Inflammatory macrophage (primary cell): ENCODE measurements at places on chromosomes 2 and 18.
A peak's percentile ranks its signal among the peaks of the same experiment; 100 is the strongest.

GRCh38 chr2:151265991-151266390 lies 4.3 kb upstream of the RBM43 start:
- DNase-seq, result no peak

DNA sequence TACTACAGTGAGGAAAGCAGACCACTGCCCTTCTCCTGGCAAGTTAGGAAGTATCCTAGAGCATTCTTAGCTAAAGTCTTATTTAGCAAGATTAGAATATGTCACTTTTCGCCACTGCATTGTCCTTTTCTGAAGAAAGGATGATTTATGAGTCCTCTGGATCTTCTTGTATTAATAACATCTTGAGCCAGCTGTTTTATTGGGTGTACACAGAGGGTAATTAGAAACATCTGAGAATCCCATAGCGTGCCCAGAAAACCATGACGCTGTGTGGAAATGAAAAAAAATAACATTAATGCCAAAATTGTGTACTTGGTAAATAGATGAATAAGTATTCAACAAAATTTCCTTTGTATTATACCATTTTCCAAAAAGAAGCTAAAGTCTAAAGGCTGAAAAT lies 198.7 kb downstream of the LTBP1 start:
- DNase-seq, result no peak

GRCh38 chr2:160321006-160321405 lies 120.9 kb upstream of the ITGB6 start:
- peak; percentile 27 for DNase-seq

GRCh38 chr18:4605212-4605611 lies 150.1 kb upstream of the DLGAP1 start:
- no peak for DNase-seq

GRCh38 chr2:55891671-55892094 lies 31.9 kb downstream of the EFEMP1 start:
- no peak for DNase-seq

GRCh38 chr2:121816797-121817196 lies 61.3 kb downstream of the TSN start:
- no peak for DNase-seq

- DNase-seq, result peak; percentile 26
These were observed 14.7 kb downstream of the ROCK2 start for GRCh38 chr2:11329776-11330175.

DNA sequence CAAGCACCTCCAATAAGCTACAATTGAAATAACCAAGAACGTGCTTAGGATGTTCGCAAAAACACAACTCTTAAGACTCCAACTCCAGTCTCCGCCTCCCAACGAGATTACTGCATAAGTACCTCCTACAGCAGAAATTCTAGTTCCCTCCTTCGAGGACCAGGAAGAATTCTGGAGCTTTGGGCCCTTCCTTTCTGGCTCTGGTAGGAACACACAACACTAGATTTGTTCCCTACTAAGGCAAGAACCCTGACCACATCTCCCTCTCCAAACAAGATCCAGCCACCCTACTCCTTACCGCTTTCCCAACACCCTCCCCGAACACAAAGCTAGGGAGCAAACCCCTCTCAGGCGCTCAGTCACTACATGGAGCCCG lies 721 bp downstream of the ADAM17 start:
- DNase-seq, result peak; percentile 89

DNA sequence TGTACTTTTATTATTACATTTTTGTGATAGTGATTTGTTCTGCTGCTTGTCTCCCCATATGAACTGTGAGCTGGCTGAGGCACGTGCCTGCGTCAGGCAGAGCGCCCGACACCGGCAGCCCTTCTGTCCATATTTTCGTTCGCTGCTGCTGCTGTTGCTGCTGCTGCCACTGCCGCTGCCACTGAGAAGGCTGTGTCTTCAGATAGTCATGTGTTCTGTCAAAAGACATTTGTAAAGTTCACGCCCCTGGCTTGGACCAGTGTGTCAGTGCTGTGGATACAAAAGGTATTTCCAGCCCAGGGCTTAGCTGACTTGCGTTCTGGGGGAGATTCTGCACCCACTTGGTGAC lies 47.0 kb downstream of the TWIST2 start:
- no peak for DNase-seq

DNA sequence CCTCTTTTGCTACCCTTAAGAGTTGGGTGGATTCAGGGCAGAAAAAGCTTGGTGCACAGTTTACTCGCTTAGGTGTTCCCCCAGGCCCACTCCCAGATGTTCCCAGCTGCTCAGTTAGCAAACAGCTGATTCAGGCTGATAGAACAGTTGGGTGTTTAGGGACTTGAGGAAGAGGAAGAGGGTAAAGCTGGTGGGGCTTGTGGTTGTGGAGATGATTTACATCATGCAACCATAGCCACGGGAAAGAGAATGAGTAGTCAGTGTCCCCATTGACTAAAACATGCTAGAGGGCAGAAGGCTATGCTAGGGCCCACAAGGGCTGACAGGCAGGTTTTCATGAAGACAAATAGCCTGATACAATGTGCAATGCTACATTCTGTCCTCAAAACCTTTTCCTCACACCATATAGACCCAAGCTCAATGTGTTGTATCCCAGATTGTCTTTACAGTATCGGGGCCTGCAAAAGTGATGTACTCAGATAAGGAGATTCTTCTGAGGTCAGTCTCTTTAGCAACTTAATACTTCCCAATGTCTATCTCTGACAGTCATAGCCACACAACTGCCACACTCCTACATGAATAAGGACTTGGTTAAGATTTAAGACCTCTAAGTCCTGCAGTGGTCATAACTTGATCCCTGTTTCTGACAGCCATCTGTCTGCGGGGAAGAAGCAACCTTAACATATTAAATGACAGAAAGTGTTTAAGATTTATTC lies 15.6 kb downstream of the COLEC12 start:
- DNase-seq, result peak; percentile 74

- peak; percentile 5 for DNase-seq
These were observed 68.9 kb upstream of the CBLN2 start for GRCh38 chr18:72612894-72613533.
